ENCODE measurements at places on chromosomes 1 and 21.

DNA sequence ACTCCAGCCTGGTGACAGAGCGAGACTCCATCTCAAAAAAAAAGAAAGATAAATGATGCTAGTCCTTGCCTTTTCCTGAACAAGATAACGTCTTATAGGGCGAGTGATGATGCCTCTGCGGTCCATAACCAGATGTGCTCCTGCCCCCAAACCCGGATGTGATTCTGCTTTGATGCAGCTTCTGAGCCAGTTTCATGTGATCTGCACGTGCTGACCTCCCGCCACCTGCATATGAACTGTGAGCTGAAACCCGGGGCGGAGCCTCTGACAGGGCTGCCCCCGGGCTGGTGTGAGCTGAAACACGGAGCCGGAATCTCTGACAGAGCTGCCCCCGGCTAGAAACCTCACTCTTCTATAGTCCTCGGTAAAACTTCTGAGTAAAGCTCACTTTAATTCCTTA lies 1.3 kb downstream of the KRTAP12-4 start:
- no peak for DNase-seq

GRCh38 chr21:42406201-42406621 lies 2.5 kb downstream of the UBASH3A start:
- DNase-seq, result no peak

DNA sequence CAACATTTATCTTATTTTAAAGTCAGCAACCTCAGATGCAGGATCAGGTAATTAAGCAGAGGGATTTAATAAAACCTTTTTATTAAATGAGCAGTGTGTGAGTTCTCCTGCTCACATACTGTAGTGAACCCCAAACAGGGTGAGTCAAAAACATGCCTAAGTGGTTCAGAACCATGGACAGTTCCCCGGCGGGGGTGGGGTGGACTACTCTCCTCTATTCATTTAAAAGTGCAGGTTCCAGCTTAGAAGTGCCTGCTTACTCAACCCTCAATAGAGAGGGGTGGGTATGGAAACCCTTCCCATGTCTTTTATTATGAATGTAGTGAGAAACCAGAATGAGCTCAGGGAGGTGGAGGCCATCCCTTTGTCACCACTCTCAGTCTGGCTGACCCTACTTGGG lies 397.9 kb downstream of the HHAT start:
- no peak for DNase-seq

DNA sequence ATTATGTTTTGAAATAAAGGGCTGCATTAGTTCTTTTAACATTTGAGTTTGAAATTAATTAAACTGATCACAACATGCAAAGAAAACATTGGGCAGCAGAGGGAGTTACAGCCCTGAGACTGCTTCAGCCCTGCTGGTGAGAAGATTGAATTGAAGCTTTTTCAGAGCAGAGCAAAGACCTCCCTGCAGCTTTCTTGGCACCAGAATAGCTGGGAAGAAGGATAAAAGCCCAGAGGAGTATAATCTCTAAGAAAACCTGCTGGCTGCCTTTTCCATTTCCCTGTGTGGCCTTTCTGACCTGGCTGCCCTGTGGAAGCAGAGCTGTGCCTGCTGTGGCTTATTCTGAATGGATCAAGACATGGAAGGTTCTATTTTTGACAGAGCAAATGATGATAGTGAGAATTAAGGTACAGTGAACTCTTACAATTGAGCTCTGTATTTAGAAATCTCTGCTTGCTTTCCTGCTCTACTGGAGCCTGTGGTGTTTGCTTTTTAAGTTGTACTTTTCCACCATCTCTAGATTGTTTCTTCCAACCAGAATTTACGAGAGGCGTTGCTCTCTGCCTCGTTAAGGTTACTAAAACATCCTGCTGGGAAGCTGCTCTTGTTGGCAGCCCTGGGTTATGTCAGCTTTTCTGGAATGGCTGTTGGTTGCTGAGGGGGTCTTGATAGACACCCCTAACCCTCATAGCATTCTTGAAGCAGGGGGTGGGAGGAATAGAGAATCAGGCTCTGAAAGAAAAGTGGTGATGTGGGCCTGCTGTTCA lies 9.9 kb downstream of the SNRPE start:
- DNase-seq, result peak; percentile 91

DNA sequence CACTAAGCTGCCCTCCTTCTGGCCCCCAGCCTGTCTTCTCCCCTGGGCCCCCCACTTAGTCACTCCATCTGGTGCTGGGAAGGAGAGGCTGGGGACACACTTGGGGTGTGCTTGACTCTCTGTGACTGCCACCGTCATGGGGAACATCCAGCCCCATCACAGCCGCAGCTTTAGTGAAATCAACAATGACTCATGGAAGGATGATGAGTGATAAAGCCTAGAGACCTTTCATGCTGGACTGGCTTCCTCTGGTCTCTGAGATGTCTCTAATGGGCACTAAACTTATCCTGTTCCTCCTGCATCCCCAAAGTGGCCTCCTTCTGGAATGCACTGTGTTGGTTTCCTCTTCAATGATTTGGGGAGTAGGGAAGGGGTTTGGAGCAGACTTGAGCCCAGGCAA lies 172.9 kb downstream of the GRIK3 start:
- no peak for DNase-seq

- no peak for DNase-seq
Measured at GRCh38 chr1:222284466-222284865, 263.4 kb downstream of the HHIPL2 start.

DNA sequence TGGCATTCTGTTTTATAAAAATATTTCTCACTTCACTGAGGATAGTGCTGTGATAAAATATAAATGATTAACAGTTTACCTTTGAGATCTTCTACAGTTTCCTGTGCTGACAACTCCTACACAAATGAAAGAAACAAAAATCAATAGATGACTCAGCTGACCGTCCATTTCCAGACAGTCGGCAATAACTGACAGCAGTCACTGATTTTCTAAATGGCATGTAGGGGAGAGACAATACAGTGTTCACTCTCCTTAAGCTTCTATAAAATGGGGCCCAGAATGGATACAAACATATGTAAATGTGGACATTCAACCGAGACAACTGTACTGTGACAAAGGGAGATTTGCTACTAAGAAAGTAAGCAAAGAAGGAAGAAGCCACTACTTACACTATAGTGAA lies 34.3 kb downstream of the PCNX2 start:
- no peak for DNase-seq

GRCh38 chr1:40742363-40743061 lies 41.1 kb upstream of the KCNQ4 start:
- no peak for DNase-seq

- no peak for DNase-seq
Measured at GRCh38 chr21:26972192-26972591, 5.3 kb upstream of the ADAMTS5 start.

DNA sequence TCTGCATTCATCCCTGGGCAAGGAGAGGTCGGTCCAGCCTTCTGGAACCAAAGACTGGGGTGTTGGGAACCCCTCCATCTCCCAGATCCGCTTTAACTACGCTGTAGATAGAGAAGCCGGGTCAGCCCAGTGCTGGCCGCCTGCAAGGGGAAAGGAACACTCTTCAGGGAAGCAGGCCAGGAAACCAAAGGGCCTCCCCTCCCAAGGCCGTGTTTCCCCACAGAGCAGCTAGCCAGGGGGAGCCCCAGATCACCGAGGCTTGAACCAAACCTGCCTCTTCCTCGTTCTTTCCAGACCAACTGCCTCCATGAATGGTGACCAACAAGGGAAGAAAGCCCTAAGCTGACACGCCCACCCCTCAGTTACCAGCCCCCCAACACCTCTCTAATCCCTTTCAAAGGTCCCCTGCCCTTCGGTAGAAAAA lies 1.2 kb upstream of the CHD5 start:
- DNase-seq, result no peak

DNA sequence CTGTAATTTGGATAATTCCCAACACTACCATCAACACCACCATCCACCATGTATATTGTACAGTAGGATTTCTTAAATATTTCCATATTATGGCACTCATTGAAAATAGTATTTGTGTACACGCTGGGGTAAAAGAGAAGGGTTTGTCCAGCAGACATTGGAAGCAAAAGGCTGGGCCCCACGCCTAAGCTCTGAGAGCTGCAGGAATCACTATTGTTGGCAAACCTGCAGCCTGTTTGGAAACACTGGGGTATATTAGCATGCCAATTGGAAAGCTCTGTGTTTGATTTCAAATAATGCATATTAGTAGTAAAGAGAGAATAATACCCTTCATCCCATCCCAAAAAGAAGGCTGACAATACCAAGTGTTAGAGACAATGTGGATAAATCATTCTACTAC lies 81.5 kb upstream of the DPYD start:
- DNase-seq, result no peak

Measured in cardiac fibroblast (primary cell).